ENCODE measurements at places on chromosomes 13 and 19.

- DNase-seq, result peak; percentile 94
These were observed 2.6 kb upstream of the MCEMP1 start for GRCh38 chr19:7674010-7675005.

GRCh38 chr19:13091400-13092157 is 11.1 kb downstream of the LYL1 start:
- DNase-seq, result no peak

DNA sequence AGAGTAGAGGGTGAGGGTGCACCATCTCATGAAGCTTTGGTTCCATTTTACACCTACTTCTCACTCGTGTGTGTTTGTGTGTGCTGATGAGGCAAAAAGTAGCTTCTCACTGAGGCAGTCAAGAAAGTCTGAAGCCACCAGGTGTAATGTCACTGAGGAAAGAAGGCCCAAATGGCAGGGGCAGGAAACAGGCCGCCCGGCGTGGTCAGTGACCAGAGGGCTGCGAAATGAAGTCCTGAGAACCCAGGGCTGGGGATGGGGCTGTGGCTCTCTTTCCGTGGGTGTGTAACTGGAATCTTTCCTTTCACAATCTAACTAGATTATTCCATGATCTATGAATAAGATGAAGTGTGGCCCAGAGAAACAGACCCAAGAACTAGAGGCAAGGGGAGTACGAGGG is 25.5 kb upstream of the TFDP1 start:
- DNase-seq, result no peak

DNA sequence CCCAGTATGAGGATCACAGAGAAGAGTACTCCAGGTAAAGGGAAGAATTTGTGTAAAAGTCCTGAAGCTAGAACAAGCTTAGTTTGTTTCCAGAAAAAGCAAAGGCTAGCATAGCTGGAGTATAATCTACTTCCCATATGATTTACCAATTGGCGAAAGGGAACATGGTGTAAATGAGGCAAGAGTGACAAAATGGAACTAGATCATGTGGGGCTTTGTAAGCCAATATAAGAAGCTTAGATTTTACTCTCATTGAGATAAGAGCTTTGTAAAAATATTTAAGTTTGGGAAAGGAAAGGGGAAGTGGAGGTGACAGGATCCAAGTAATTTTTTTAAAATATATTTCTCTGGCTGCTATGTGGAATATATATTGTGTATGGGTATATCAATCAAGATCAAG is 234.9 kb downstream of the KCTD12 start:
- DNase-seq, result no peak

DNA sequence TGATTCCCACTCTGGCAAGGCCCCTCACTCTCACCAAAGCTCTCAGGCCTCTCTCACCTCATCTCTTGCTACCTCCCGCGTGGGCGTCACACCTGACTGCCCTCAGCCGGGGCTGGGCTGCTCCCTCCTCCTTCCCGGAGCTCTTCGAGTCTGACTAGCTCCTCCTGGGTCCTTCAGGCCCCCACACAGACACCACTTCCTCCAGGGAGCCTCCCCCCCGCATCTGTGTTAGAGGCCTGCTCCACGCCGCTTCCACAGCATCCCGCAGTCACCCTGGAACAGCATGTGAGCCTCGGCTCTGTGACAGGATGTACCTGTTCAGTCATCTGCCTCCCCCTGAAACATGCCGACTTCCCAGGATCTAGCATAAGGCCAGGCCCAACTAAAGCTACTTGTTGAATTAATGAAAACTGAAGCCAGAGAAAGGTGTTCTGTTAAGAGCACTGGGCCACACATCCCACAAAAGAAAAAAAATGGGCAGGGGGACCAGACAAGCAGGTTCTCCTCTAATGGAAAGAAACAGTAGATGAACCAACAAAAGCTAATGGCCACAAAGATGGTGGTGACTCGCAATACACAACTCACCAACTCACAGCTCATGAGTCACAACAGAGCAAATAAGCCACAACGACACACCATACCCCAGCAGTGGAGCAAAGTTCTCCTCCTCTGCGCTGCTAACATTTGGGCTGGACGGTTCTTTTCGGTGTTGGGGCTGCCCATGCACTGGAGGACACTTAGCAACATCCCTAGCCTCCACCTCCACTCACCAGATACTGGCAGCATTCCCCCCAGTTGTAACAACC is 3.0 kb downstream of the PPP6R1 start:
- DNase-seq, result no peak

DNA sequence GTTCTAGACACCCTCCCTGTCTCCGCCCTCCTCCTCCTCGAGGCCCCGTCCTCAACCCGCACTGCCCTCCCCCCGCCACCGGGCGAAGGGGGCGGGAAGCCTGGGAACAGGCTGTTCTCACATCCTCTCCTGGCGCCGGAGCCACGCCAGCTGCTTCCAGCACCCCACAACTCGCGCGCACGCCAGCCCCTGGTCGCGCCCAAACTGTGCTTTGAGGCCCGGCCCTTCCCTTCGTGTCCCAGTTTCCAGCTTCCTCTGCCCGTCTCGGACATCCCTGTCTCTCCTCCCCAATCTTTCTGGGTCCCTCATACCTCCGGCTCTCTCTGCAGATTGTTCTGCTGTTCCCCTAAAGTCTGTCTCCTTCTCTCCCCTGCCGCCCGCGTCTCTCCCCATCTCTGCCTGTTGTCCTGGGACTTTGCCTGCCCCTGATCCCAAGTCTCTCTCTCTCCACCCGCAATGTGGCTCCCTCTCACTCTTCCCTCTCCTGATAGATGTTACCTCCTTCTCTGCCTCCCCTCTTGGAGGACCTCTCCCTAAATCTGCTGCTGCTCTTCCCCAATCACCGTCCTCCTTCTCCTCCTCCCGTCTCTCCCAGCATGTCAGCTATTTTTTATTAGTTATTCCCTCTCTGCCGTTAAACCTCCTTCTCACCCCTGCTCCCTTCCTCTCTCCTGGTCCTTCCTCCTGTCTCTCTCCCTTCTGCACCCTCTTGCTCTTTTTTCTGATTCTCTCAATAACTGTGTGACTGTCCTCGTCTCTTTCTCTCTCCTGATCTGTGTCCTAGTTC is 14.2 kb downstream of the DPF1 start:
- DNase-seq, result peak; percentile 82

GRCh38 chr19:3783660-3784584 is 2.3 kb downstream of the MATK start:
- no peak for DNase-seq

GRCh38 chr13:20395061-20395916 is 130.4 kb downstream of the CRYL1 start:
- DNase-seq, result no peak

DNA sequence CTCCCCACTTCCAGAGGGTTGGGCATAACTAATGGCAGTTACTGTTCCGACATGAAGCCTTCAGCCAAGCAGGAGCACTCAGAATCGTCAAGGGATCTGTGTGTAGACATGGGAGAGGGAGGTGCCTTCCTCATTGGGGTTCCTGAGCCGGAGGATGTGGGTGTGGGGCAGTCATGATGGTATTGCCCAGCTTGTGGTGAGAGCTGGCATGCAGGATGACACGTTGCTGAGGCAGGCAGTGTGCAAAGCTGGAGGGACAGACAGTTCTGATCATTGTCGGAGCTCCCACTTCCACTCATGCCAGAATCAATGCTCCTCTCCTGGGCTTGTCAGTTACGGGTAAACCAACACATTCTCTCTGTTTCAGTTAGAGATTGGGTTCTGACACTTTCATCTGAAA is 83.9 kb upstream of the TSC22D1 start:
- DNase-seq, result no peak

- DNase-seq, result no peak
These were observed 32.2 kb upstream of the USP12 start for GRCh38 chr13:27203854-27204253.

GRCh38 chr13:41056194-41056593 is 5.1 kb upstream of the WBP4 start:
- DNase-seq, result no peak

DNA sequence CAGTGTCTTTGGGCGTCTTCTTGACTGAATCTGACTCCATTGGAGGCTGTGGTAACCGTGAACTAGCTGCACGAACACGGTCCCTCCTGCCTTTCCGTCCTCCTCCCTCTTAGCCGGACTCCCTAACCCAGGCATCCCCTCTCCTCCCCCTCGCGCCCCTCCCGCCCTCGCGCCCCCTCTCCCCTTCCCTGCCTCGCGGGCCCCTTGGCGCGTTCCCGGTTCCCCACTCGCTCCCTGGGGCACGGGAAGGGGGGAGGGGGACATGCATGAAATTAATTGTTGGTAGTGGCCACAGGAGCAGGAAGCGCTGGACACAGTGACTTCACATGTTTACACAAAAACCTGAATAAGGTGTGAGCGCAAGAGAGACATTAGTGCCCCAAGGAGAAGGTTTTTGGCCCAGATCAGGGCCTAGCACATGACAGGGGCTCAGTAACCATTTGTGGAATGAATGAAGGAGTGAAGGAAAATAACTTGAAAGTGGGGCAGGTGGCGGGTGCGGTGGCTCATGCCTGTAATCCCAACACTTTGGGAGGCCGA is 279 bp downstream of the DMRTC2 start:
- no peak for DNase-seq

Data from cardiac septum (tissue), 1 donor.